ENCODE measurements at places on chromosomes 16 and 17. TPM values are rescaled to one million over a fixed set of nuclear protein-coding genes. Genes with fewer than 3 reads are reported as not detected.

The TPPP3 gene
- 16.7 TPM for total RNA-seq

The SPAG5 gene
- total RNA-seq: 7.0 TPM

DNA sequence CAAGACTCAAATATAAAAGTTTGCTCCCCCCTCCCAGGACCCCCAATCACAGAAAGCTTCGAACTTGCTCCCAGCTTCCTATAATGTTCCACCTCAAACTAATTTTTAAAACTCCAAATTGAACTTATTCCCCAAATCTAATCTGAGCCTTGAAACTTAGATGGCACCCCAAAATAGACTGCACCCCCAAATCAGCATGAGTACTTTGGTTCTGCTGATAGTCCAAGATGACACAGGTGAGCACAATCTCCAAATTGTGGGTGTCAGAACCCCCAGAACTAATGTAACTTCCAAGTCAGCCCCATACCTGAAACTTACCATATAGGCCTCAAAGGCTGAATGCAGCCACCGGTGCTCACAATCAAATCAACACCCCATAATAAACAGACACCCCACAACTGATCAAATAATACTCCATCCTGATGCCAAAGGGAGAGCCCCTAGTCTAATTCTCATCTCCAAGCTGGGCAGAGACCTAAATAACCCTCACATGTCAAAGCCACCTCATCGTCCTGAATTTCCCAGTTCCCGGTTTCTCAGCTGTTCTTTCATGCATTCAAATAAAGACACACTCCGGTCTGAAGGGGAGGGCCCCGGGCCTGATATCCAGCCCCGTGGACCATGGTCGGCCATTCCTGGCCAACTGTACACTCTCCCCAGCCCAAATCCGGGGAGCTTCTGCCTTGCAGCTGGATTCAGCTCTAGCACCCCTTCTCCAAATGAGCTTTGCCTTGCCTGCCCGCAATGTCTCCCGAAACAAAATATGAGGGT, 1.8 kb upstream of the BCL6B start:
- peaks cover 57% of the 10 kb centered on the region for H3K4me1 ChIP-seq
- DNase-seq: no peak
- H3K27me3 ChIP-seq: peaks cover 3% of the 10 kb centered on the region
- H3K4me3 ChIP-seq: no peak overlapping the region
- peak overlapping the region; percentile 73 for H3K27ac ChIP-seq

DNA sequence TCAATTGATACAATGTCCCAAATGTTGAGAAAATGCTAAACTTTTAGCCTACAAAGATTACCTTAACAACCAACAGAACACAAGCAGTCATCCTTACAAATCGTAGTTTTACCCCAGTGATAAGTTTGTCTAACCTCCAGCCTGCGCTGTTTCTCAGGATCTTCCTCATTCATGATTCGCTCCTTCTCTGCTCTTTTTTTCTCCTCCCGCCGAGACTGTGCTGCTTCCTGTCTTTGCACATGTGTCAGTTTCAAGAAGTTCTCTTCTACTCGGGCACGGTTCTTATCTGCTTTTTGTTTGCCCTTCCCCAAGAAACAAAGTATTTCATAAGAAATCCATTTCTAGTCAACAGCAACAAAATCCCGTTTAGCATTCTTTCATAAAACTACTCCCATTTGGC, 10.2 kb upstream of the STRADA start:
- H3K27ac ChIP-seq: no peak overlapping the region
- peaks cover 100% of the 10 kb centered on the region for H3K36me3 ChIP-seq
- peaks cover 4% of the 10 kb centered on the region for H3K4me1 ChIP-seq
- no peak overlapping the region for H3K4me3 ChIP-seq
- H3K27me3 ChIP-seq: no peaks in the 10 kb centered on the region

DNA sequence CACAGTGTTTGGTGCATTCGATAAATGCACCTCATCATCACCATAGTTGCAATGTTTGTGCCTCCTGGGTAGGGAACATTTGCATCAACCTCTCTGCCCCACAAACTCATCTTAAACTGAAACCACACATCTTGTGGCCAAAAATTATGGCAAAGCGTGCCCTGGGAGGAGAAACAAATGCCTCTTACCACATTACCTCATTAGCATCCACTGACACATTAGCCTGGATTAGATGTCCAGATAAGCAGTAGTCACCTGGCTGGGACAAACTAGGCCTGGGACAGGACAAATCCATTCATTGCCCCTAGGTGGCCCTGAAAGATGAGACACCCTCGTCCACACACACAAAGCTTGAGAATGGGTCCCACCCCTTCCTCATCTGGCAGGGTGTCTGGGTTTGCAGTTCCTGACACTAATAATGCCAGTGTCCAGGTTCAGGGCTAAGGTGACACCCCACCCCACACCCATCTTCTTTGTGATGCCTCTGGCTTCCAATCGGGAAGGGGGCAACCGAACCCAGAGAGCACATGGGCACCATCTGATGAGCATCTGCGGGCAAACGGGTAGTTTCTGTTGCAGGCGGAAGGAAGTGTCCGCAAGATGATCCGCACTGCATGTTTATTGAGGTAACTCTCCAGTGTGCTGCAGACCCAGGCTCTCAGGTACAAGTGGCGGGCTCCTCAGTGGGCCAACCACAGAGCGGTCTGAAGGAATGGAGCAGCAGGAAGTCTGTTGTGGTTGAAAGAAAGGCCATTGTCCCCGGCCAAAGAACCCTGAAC, 8.6 kb downstream of the XYLT1 start:
- H3K4me1 ChIP-seq: peaks cover 25% of the 10 kb centered on the region
- H3K27ac ChIP-seq: no peak overlapping the region
- DNase-seq: no peak
- no peak overlapping the region for H3K4me3 ChIP-seq

- H3K36me3 ChIP-seq: no peaks in the 10 kb centered on the region
- H3K4me3 ChIP-seq: no peak overlapping the region
- no peak for DNase-seq
- peaks cover 6% of the 10 kb centered on the region for H3K4me1 ChIP-seq
These were observed 112.5 kb upstream of the HLF start for GRCh38 chr17:55152236-55152635.

DNA sequence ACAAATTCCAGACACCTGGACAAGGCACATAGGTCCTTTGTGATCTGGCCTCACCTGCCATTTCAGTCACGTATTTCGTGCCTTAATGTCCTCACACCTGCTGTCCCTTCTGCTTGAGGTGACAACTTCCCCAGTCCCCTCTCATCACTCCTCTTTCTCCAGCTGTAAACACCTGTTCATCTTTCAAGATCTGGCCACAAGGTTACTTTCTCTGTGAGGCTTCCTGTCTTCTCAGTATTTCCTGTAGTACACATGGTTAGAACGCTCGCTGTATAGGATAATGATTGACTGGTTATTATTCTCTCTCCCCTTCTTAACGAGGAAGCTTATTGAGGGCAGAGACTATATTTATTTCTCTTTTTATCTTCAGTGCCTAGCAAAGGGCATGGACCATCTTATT, 74.5 kb upstream of the PMFBP1 start:
- H3K36me3 ChIP-seq: no peaks in the 10 kb centered on the region
- no peak overlapping the region for H3K4me3 ChIP-seq
- H3K27me3 ChIP-seq: no peaks in the 10 kb centered on the region
- H3K27ac ChIP-seq: no peak overlapping the region
- DNase-seq: no peak

- no peak for DNase-seq
- H3K4me3 ChIP-seq: no peak overlapping the region
- H3K36me3 ChIP-seq: no peaks in the 10 kb centered on the region
- H3K4me1 ChIP-seq: peaks cover 46% of the 10 kb centered on the region
These were observed 9.1 kb upstream of the SLC47A2 start for GRCh38 chr17:19725486-19725885.
